B cell (primary cell): ENCODE measurements at places on chromosomes 2 and 18. TPM values are rescaled to one million over a fixed set of nuclear protein-coding genes. Genes with fewer than 3 reads are reported as not detected.

Gene ADD2
- 21.7 and 22.3 TPM in 2 replicates for total RNA-seq

GRCh38 chr18:25517881-25518715 is 166.1 kb upstream of the ZNF521 start:
- H3K4me3 ChIP-seq = no peak overlapping the region
- H3K27me3 ChIP-seq = no peaks in the 10 kb centered on the region
- no peak for DNase-seq
- peak overlapping the region; percentile 56 for H3K27ac ChIP-seq

- DNase-seq = no peak
- H3K4me3 ChIP-seq = no peak overlapping the region
- peaks cover 10% of the 10 kb centered on the region for H3K4me1 ChIP-seq
- H3K27ac ChIP-seq = no peak overlapping the region
- peaks cover 5% of the 10 kb centered on the region for H3K36me3 ChIP-seq
- H3K27me3 ChIP-seq = no peaks in the 10 kb centered on the region
Observed at GRCh38 chr2:233137040-233137439, 76.9 kb downstream of the INPP5D start.

DNA sequence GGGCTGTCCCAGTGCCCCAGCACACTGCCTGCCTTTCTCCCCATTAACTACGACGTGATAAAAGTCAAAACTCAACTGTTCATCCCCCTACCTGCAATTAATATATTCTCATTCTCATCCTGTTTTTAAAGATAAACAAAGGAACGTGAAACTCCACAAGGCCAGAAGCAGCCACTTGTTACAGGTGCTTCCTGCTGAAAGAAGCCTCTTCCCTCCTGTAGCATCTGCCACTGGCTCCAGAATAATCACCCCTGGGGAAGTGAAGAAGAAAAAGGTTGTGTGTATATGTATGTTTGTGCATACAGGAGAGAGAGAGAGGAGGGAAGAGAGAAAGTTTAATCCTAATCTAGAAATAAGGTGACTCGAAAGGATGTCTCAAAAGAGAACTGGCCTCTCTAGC is 27.1 kb downstream of the KIAA2012 start:
- no peaks in the 10 kb centered on the region for H3K36me3 ChIP-seq
- no peak overlapping the region for H3K4me3 ChIP-seq
- no peaks in the 10 kb centered on the region for H3K4me1 ChIP-seq
- no peak for DNase-seq
- no peak overlapping the region for H3K27ac ChIP-seq
- no peaks in the 10 kb centered on the region for H3K27me3 ChIP-seq
